ENCODE measurements at places on chromosomes 2 and 18. TPM values are rescaled to one million over a fixed set of nuclear protein-coding genes. Genes with fewer than 3 reads are reported as not detected.
A peak's percentile ranks its signal among the peaks of the same experiment; 100 is the strongest.

Gene IL36RN
- total RNA-seq: 0.13 TPM

Gene ABCA12
- total RNA-seq: 0.29 TPM

Gene LPIN1
- total RNA-seq: 23.5 TPM

Gene COLEC12
- total RNA-seq: 0.55 TPM

Gene TLX2
- total RNA-seq: not detected

Gene MYO7B
- total RNA-seq: not detected

Gene SERPINB13
- not detected for total RNA-seq

GRCh38 chr18:48548921-48549320 lies 10.1 kb downstream of the CTIF start:
- DNase-seq: no peak
- H3K27me3 ChIP-seq: peaks cover 25% of the 10 kb centered on the region
- no peak overlapping the region for H3K27ac ChIP-seq

GRCh38 chr2:64498438-64498837 lies 25.7 kb upstream of the AFTPH start:
- H3K4me1 ChIP-seq: peaks cover 2% of the 10 kb centered on the region
- H3K27me3 ChIP-seq: peaks cover 5% of the 10 kb centered on the region
- no peak for DNase-seq

GRCh38 chr2:68832233-68832869 lies 38.8 kb downstream of the BMP10 start:
- no peak overlapping the region for H3K4me3 ChIP-seq
- peaks cover 3% of the 10 kb centered on the region for H3K4me1 ChIP-seq
- H3K36me3 ChIP-seq: no peaks in the 10 kb centered on the region
- no peak for DNase-seq
- no peaks in the 10 kb centered on the region for H3K27me3 ChIP-seq

DNA sequence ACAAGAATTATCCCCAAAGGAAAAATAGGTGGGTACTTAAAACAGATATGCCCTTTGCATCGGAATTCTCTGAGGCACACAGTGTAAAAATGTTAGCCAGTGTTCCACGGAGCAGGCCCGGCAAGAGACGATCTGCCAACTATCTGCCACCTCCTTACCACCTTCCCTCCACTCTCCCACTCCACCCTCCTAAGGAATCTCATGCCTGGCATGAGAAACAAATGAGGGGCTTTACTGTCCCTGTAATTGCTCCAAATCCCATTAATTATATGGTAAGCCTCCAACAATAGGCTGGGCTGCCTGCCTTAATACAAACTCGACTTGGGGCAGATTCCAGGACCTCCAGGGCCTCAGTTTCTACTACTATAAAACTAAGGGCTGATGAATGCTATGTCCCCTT lies 102.3 kb downstream of the ZBTB7C start:
- DNase-seq: no peak
- H3K27ac ChIP-seq: no peak overlapping the region
- H3K4me3 ChIP-seq: no peak overlapping the region
- H3K36me3 ChIP-seq: no peaks in the 10 kb centered on the region
- peaks cover 6% of the 10 kb centered on the region for H3K4me1 ChIP-seq

DNA sequence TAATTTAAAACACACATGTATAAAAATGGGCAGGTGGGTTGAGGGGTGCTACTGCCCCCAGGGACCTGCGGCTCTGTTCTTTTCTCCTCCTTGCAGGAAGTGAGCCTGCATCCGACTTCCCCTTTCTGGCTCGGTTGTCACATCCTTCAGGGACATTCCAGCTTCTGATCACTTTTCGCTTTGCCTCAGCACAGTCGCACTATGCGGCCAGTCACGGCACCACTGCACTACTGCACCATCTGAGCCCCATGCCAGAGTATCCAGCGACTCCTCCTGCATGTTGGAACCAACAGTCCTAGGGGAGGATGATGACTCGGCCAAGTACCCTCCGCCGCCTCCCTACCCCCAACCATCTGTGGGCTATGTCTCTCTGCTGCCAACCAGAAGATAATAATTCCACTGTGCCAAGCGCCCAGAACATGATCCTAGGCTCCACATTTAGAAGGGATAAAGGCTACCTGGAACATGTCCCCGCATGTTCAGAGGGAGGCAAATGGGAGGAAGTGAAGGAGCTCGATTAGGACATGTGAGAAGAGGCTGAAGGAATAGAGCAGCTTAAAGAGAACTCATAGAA lies 17.6 kb downstream of the CDC42EP3 start:
- peaks cover 16% of the 10 kb centered on the region for H3K36me3 ChIP-seq
- H3K4me1 ChIP-seq: peaks cover 46% of the 10 kb centered on the region
- no peaks in the 10 kb centered on the region for H3K27me3 ChIP-seq
- no peak overlapping the region for H3K27ac ChIP-seq
- no peak for DNase-seq

- peak overlapping the region; percentile 7 for H3K27ac ChIP-seq
- no peaks in the 10 kb centered on the region for H3K27me3 ChIP-seq
- no peak for DNase-seq
- H3K4me1 ChIP-seq: no peaks in the 10 kb centered on the region
Observed at GRCh38 chr2:32200814-32201213, 35.1 kb downstream of the SLC30A6 start.

- H3K27me3 ChIP-seq: no peaks in the 10 kb centered on the region
- no peak overlapping the region for H3K4me3 ChIP-seq
- H3K4me1 ChIP-seq: peaks cover 10% of the 10 kb centered on the region
- no peak overlapping the region for H3K27ac ChIP-seq
Observed at GRCh38 chr2:180208841-180209240, 201.7 kb upstream of the CWC22 start.

DNA sequence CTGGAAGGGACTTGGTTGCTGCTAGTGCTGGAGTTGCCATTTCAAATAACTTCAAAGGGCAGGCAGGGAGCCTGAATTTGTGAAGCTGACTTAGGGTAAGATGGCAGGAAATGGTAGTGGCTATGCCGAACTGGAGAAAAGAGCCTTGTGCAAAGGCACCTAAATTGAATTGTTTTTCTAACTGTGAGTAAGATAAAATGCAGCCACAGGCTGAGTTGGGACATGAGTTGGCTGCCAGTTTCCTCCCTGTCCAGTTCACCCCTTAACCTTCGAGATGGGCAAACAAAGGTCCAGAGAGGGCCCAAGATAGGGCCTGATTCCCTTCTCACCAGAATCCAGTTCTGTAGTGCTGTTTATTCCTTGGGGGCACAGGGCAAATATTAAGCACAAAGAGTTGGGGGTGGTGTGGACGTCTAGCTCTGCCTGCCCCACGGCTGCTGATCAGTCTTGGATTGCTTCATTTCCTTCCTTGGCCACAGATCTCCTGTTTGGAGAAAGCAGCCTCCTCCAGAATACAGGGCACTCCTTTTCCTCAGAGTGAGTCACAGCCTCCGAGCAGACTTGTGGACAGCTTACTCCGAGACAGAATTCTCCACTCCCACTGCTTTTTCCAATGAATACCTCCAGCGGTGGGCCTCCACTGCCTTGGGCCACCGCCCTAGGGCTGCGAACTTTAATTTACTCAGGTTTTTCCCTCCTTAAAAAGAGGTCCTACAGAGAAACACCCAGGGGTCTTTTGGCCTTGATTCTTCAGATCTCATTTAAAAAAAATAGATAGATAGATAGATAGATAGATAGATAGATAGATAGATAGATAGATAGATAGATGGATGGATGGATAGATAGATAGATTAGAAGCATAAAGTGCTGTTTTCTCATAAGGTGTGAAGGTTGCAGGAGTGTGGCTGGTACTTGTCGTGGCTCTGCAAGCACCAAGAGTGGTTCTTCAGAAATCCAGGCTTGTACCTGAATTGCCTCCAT lies 18.4 kb upstream of the SLC20A1 start:
- no peak for DNase-seq
- no peak overlapping the region for H3K27ac ChIP-seq
- H3K36me3 ChIP-seq: no peaks in the 10 kb centered on the region
- H3K4me1 ChIP-seq: peaks cover 11% of the 10 kb centered on the region

DNA sequence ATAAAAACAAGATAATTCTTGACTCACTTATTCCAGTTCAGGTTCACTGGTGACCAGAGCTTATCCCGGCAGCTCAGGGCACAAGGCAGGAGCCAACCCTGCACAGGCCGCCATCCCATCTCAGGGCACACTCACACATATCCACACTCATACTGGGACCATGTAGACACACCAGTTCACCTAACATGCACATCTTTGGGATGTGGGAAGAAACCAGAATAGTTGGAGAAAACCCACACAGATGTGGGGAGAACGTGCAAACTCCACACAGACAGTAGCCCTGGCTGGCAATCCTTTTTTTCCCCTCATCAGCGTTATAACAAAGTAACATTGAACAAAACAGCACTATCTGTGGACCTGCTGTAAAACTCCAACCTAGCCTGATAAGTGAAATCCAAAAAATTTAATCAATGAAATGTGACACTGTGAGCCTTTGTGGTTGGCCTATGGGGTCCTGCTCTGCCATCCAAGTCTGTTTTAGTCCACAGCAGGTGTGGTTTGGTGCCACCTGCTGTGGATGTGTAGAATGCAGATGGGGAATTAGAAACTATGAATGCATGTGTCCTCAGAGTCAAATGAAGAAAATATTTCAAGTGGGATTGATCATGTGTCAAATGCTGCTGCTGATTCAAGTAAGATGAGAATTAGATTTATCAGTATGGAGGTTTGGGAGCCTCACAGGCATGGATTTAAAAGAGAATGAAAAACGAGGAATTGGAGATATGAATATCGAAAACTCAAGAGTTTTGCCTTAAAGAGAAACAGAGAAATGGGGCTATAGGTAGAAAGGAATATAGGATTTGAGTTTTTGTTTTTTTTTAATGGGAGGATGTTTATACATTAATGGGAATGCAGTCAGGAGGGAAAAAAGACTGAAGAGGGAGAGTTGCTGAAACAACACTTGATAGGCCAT lies 47.0 kb downstream of the UGP2 start:
- DNase-seq: peak; percentile 28
- peak overlapping the region; percentile 30 for H3K27ac ChIP-seq
- peaks cover 9% of the 10 kb centered on the region for H3K4me1 ChIP-seq
- no peaks in the 10 kb centered on the region for H3K27me3 ChIP-seq
- H3K4me3 ChIP-seq: no peak overlapping the region
- H3K36me3 ChIP-seq: peaks cover 23% of the 10 kb centered on the region

DNA sequence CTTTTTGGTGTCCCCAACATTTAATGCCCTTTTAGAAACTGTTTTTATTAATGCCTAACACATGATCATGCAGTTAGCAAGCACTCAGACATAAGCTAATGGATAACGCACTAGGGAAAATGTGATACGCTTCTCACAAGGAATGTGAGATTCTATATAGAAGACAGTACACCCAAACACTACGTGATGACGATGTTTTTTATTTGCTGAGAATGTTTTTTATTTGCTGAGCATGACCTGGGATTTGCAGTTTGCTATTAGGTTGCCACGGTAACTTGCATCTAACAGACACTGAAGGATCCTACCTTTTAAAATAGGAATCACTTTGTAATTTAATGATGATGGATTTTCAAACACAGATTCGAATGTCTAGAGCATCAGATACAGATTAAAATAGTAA lies 4.9 kb downstream of the SMC6 start:
- H3K36me3 ChIP-seq: peaks cover 3% of the 10 kb centered on the region
- H3K4me3 ChIP-seq: no peak overlapping the region
- no peaks in the 10 kb centered on the region for H3K27me3 ChIP-seq
- DNase-seq: no peak
- no peak overlapping the region for H3K27ac ChIP-seq

DNA sequence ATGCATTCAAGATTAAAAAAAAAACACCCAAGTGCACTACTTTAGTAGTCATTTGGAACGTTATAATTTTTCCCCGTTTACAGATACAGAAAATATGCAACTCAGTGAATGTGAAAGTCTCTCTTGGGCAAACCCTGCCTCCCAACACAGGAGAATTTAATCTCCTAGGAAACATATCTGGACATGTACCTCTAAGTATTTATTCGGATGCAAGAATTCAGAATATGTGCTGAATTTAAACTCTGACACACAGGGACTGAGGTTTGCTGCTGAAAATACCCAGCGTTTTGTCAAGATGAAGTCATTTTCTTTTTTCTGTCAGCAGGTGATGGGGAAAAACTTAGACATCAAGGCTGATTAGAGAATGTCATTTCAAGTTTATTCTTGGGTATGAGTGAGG lies 105.4 kb downstream of the ACKR3 start:
- no peaks in the 10 kb centered on the region for H3K4me1 ChIP-seq
- no peak for DNase-seq
- H3K27me3 ChIP-seq: peaks cover 39% of the 10 kb centered on the region
- no peak overlapping the region for H3K27ac ChIP-seq
- H3K4me3 ChIP-seq: no peak overlapping the region
- H3K36me3 ChIP-seq: no peaks in the 10 kb centered on the region

DNA sequence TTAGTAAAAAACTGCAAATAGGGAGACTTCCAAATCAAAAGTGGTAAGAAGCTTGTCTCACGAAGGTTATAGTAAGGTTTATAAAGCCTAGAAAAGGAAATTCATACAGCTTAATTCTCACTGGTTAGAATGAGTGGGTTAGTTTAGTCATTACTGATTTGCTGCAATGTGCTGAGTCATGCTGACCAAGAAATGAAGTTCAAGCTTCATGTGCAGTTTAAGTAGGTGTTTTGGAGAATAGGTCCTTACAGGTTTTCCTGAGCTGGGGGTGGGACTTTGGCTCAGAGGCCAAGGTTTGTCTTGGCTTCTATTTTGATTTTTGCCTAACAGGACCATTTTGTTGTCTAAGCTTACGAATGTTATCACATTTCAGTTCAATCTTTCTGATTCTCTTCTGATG lies 15.1 kb downstream of the CLIP4 start:
- no peak overlapping the region for H3K4me3 ChIP-seq
- peak overlapping the region; percentile 83 for H3K27ac ChIP-seq
- no peak for DNase-seq
- H3K27me3 ChIP-seq: no peaks in the 10 kb centered on the region
- H3K36me3 ChIP-seq: peaks cover 10% of the 10 kb centered on the region

GRCh38 chr2:226017537-226017936 lies 618.0 kb downstream of the NYAP2 start:
- DNase-seq: no peak
- no peak overlapping the region for H3K4me3 ChIP-seq
- H3K4me1 ChIP-seq: no peaks in the 10 kb centered on the region
- H3K27ac ChIP-seq: no peak overlapping the region
- H3K27me3 ChIP-seq: no peaks in the 10 kb centered on the region

DNA sequence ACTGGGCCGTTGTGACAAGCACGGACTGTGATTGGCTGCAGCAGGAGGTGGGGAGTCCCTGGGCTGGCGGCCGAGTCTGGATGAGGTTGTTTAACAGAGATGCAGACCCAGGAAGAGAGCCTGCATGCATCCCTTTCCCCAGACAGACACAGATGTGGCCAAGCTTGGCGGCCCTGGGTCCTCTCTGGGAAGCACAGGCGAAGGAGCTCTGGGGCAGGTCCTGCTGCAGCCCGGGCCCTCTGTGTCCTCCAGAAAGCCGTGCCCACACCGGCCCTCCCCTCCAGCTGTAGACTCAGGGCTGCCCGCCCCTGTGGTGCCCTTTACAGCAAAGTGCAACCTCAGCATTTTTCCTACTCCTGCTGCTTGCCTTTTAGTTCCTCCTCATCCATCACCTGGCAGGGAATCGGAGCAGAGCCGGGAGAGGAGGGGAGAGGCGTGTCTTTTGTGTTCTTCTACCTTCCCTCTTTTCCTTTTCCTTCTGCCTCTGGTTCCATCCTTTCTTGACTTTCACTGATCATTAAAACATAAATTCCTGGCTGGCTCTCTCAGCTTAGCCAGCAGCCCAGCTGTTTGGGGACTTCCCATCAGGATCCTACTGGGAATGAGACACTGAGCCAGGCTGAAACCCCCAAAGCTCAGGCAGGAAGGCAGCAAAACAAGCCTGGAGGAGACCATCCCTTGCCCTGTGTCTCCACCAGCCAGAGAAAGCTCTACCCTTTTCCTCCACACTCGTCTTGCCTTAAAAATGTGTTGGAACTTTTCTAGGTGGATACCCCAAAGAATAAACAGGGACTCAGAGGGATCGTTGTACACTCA lies 75.0 kb downstream of the CTIF start:
- H3K27ac ChIP-seq: no peak overlapping the region
- peaks cover 4% of the 10 kb centered on the region for H3K4me1 ChIP-seq
- H3K27me3 ChIP-seq: no peaks in the 10 kb centered on the region
- no peaks in the 10 kb centered on the region for H3K36me3 ChIP-seq
- no peak for DNase-seq
